ENCODE measurements at places on chromosomes 4 and X.

GRCh38 chr4:187235456-187236170 is 512.0 kb upstream of the FAT1 start:
- no peak for DNase-seq

- no peak for DNase-seq
Observed at GRCh38 chr4:89992744-89993143, 98.1 kb downstream of the MMRN1 start.

- DNase-seq, result no peak
Observed at GRCh38 chrX:134931550-134931949, 59.2 kb upstream of the SMIM10 start.

GRCh38 chr4:4662230-4662629 is 120.4 kb upstream of the STX18 start:
- DNase-seq, result no peak

GRCh38 chrX:115972717-115973116 is 197.8 kb upstream of the AGTR2 start:
- no peak for DNase-seq

GRCh38 chr4:130183096-130183495 is 1087.1 kb downstream of the C4orf33 start:
- no peak for DNase-seq

- DNase-seq, result no peak
Observed at GRCh38 chr4:156476359-156476758, 495.2 kb downstream of the PDGFC start.

Data from stimulated activated CD4-positive, alpha-beta T cell treated with anti-CD3 and anti-CD28 coated beads, Interleukin-15, amount 100 ng/mL, for 1 hour (primary cell).